Left colon (tissue), 2 donors: ENCODE measurements at places on chromosomes 2 and 18. TPM values are rescaled to one million over a fixed set of nuclear protein-coding genes. Genes with fewer than 3 reads are reported as not detected.

CXCR1 gene
- total RNA-seq, result 0.11 TPM

FOXI3 gene
- not detected for total RNA-seq

FAM124B gene
- 0.53 TPM for total RNA-seq

CYTIP gene
- 5.1 TPM for total RNA-seq

NCKAP5 gene
- 2.0 TPM for total RNA-seq

SLC23A3 gene
- 5.1 TPM for total RNA-seq

UPP2 gene
- total RNA-seq, result not detected

RBFA gene
- total RNA-seq, result 14.9 TPM

PTGR3 gene
- total RNA-seq, result 54.6 TPM

SF3B6 gene
- total RNA-seq, result 85.0 TPM

MAP3K19 gene
- not detected for total RNA-seq

CLEC4F gene
- not detected for total RNA-seq

D2HGDH gene
- total RNA-seq, result 72.8 TPM

ZNF397 gene
- total RNA-seq, result 18.0 TPM

NYAP2 gene
- not detected for total RNA-seq
